ENCODE measurements at places on chromosomes 11 and 22.
A peak's percentile ranks its signal among the peaks of the same experiment; 100 is the strongest.

DNA sequence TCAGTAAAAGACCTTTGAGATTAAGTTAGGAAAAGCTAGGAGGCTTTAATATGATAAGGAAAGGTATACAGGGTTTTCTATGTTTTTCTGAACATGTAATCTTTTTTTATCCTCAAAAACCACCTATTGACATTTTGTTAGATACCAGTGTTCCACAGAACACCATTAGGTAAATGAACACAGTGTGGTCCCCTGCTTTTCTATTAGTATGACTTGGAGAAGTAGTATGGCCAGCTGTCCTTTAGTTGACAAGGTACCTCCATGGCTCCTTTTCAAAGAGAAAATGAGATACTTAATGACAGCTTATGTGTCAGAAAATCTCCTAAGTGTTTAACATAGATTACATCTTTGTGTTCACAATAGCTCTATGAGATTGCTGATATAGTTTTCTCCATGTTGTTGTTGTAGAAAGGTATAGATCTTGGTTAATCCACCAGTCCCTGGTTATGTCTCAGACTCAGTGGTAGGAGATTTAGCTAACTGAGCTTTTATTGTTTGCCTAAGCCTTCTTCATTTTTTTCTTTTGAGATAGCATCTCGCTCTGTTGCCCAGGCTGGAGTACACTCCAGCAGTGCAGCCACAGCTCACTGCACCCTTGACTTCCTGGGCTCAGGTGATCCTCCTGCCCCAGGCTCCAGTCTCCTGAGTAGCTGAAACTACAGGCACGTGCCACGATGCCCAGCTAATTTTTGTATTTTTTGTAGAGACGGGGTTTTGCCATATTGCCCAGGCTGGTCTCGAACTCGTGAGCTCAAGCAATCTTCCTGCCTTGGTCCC is 46.0 kb downstream of the STIM1 start:
- no peak for DNase-seq

DNA sequence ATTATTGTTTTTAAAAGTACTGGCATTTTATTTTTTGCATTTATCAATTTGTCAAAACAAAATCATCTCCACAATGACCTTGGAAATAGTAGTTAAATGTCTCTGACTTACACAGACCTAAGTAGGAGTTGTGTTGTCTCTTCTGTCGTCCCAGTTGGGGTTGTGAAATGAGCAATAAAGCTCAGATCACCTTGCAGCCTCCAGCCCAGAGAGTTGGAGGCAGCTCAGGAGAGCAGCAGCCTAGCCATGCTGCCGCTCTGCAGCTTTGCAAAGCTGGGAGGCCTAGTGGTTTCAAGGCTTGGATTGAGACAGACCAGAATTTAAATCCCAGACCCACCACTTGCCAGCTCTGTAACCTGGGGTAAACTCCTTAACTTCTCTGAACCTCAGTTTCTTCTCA is 65.2 kb upstream of the CRYBB3 start:
- DNase-seq, result no peak

- no peak for DNase-seq
These were observed at the start of gene TUB for GRCh38 chr11:8080674-8081590. TUB (plus strand) TSS chr11:8081211; CDS start chr11:8081511, 300 bp downstream.

GRCh38 chr22:32515084-32515483 is 40.5 kb downstream of the FBXO7 start:
- DNase-seq, result no peak

DNA sequence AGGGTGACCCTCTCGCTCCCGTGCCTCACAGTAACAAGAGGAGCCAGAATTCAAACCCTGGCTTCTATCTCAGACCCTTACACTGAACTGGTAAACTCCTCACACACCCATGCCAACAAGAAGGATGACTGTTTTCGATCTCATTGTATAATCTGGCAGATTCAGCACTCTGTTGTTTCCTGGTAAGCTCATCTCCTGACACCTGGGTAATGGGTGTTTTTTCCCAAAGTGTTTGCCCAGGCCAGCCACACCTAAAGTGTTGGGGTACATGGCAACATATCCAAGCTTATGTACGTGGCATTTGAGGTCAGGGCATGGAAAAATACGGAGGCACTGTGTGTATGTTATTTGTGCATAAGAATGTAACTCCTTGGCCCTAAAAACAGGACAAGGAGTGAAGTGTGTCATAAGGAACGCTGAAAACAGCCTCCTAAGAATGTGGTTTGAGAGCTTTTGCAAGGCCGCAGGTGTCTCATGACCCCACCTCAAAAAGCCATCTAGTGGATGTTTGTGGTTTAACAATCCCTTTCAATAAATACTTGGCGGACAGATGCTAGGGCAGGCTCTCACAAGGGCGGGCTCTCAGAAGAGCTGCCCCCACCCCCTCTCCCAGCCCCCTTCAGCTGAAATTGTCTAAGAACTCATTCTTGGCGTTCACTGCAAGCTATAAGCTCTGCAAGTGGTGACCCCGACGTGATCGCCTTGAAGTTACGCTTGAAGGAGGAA is at the start of gene MS4A15:
Gene MS4A15, plus strand, starts transcription at position 561 of the 726 bp plus-strand sequence. CDS start 6,867 bp downstream, outside the sequence.
- peak; percentile 61 for DNase-seq

- DNase-seq, result no peak
These were observed 53.0 kb downstream of the KCNA4 start for GRCh38 chr11:29963796-29964195.

- no peak for DNase-seq
These were observed 4.8 kb downstream of the POU2F3 start for GRCh38 chr11:120244476-120245365.

DNA sequence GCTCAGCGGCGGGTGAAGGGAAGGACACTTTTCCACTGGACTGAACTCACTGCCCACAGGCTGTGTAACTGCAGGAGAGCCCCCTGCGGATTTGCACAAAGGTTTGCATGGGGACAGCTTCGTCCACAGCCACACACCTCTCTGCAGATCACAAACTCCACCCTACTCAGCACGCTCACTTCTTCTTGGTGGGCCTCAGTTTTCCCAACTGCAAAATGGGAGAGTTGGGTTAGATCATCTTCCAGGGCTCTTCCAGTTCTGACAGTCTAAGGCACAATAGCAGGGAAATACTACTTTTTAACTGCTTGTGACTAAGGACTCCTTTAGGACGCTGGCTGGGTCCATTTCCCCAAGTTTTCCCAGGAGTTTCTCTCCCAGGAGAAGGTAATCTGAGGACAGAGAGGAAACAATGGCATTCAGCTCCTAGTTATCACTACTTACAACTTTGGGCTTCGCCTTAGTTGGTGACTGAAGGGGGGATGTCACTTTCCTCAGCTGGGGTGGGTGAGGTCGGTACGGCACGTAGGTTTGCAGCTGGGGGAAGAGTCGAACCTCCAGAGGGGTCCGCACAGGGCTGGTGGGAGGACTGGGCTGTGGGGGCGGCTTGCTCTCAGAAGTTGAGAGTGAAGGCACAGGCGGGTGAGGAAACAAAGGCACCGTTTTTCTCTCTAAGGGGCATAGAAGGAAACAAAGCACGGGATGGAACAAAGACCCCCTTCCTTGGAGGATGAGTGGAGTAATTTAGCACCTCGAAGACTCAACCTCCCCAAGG is 55.8 kb downstream of the C11orf58 start:
- no peak for DNase-seq

DNA sequence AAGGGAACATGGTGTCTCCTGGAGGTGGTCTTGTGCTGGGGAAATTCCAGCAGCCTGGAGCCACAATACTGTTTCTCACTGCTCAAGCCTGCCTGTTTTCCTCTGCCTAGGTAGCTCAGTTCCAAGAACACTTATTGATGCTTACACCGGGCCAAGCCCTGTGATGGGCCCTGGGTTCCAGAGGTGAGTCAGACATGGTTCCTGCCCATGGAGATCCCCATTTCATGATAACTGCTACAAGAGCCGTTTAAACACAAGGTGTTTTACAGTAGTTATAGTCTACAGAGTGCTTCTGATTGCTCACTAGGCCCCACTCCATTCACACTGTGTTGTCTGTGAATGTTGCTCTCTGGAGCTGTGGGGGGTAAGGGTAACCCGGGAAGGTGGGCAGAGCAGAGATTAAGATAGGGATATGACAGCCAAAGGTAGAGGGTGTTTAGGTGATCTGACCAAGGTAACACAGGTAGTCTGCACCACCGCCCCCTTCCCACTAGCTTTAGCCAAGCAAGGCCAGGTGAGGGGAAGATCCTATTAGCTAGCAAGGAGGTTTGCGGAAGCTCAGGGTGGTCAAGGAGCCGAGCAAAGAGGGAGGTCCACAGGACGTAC is 696 bp upstream of the MICAL2 start:
- no peak for DNase-seq

DNA sequence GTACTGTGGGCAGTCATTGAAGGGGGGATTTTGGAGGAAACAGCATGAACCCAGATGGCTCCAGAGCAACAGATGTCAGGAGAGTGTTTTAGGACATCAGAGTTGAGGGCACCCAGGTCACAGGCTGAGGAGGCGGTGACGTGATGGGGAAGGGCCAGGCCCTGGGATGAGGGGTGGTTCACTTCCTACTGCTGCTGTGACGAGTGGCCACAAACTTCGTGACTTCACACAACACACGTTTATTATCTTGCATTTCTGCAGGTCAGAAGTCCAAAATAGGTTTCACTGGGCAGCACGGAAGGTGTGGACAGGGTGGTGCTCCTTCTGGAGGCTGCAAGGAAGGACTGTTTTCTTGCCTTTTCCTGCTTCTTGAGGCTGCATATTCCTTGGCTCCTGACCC is 77.7 kb upstream of the RAB1B start:
- DNase-seq, result no peak

DNA sequence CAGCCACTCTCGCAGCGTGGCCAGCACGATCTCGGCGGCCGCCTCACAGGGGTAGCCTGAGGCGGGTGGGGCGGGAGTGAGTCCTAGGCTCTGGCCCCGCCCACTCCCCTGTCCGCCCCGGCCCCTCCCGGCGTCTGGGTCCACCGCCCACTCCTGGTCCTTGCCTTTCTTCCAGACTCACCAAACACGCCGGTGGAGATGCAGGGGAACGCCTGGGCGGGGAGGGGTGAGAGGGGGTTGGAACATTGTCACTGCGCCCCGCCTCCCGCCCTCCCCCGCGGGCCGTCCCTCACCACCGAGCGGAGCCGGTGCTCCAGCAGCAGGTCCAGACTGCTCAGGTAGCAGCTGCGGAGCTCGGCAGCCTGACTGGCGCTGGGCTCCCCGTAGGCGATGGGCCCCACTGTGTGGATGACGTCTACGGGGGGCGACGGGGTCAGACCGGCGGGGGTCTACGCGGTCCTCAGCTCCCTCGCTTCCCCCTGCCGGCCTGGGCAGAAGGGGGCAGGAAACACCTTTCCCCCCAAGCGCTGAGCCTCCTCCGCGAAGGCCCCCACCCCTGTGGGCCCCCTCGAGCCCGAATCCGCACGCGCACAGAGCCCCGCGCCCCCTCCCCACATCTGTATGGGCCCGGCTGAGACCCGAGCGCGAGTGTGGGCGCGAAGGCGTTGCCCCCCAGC is 13.2 kb downstream of the OTUB1 start:
- no peak for DNase-seq

- no peak for DNase-seq
These were observed 784 bp downstream of the SULT4A1 start for GRCh38 chr22:43861529-43861928.

DNA sequence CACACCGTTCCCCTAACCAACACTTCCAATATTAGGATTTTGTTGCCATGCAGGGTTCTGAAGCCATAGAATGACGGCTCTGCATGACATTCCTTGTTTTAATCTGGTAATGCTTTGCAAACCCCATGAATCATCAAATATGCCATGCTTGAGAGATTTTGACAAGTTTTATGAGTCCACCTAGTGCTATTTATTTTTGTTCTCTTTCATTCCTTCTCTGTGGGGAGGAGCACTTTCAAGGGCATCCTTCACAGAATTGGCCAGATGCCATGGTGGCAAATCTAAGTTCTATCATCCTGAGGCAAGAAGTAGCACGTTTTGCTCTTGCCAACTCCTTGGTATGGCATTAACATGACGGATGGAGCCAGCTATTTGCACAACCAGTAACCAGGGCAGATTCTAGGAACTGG is 268.4 kb downstream of the FAM76B start:
- peak; percentile 20 for DNase-seq

DNA sequence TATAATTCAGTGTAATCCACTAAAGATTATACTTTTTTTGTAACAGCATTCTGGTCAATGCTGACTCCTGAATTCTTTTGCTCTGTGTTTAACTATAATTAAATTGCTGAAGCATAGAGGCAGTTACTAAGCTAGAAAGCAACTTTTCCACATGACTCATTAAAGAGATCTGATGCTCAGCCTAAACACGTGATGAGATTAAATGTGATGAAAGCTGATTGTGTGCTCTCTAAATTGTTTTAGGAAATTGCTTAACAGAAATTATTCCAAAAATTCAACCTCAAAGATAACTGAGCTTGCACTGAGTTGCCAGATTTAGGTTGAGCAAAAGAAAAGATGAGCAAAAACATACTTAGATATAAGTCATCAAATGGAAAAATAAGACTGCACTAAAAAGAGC is 1033.6 kb downstream of the FAM181B start:
- no peak for DNase-seq

Data from SW480 (cell line).